ENCODE measurements at places on chromosomes 1 and 21.
A peak's percentile ranks its signal among the peaks of the same experiment; 100 is the strongest.

DNA sequence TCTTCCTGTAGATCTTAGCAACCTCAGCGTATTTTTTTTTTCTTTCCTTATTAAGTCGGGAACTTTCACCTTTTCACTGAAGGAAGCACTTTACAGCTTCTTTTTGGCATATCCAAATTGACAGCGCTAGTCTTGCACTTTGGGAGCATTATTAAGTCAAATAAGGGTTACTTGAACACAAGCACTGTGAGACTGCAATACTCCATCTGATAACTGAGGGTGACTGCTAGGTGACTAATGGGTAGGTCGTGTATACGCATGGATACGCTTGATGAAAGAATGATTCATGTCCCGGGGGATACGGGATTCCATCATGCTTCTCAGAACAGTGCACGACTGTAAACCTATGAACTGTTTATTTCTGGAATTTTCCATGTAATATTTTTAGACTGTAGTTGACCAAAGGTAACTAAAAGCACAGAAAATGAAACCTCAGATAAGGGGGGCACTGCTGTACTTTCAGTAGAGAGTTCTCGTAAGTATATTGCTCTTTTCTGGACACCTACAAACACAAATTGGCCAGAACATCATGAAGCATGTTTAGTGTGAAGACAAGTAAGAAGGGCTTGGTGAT, 364.7 kb downstream of the SMYD3 start:
- no peak for DNase-seq

DNA sequence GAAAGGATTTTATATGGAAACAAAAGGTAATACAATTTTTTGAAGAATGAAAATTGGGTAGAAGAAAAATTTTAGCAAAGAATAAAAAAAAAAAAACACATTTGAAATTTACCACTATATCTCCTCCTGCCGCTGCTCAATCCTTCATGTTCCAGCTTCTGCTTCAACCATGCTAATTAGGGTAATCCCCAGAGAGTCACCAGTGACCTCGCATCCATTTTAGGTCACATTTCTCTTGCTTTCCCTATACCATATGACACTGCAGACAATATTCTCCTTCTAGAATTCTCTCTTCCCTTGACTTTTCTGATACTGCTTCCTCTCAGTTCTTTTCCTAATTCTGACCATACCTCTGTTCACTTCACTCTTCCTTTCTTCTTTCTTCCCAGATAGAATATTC, 237.1 kb downstream of the USH2A start:
- no peak for DNase-seq

DNA sequence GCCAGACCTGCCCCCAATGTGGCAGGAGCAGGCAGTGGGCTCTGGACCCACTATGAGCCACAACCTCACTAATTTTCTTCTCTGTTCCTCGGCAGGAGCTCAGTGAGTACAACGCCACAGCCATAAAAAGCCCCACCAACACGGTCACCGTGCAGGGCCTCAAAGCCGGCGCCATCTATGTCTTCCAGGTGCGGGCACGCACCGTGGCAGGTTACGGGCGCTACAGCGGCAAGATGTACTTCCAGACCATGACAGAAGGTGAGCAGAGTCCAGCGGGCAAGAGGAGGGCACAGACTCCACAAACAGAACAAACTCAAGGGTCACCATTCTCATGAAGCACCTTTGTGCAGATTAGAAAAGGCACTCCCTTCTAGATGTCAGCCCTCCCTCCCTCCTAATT, 79.9 kb downstream of the LACTBL1 start:
- DNase-seq, result no peak

DNA sequence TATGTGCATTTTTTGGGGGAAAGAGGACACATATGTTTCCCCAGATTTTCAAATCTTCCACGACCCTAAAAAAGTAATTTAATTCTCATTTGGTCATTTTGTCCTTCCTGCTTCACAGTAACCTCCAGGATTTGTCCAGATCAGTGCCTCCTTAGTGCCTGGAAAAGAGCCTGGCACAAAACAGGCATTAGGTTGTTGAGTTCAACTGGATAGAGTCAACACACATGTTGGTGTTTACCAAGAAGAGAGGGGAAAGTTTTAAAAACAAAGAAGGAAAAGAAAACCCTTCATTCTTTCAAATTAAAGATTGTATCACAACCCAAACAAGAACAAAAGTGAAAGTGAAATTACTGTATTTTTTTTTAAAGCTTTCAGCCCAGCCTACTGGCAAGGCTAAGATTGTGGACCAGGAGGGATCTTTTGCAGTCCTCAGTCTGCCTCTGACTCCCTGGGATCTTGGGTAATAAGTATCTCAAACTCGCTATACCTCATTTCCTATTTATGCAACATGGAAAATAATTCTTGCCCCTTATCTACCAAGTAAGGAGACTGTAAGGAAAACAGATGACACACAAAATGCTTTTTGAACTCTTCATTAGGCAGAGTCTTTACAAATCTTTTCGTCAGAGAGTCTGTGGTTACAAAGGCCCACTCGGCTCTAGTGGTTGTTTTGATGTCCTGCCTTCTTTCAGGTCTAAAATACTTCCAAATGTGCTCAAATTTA, 57.8 kb downstream of the ZNF281 start:
- DNase-seq, result no peak

DNA sequence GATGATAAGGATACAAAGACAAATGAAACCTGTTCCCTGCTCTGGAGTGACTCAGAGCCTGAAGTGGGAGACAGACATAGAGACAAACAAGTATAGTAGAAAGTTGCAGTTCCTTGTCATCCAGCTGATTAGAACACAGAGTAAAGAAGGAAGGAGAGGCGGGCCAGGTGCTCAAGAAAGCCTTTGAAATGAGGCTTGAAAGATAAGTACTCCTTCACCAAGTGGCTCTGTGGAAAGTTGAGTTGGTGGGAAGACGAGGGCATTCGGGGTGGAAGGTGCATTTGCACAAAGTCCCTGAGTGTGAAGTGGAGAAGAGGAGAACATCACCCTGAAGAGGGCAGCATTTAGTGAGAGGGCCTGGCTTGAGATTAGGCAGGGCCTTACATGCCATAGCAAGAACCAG, 17.0 kb downstream of the MARK1 start:
- DNase-seq, result no peak

DNA sequence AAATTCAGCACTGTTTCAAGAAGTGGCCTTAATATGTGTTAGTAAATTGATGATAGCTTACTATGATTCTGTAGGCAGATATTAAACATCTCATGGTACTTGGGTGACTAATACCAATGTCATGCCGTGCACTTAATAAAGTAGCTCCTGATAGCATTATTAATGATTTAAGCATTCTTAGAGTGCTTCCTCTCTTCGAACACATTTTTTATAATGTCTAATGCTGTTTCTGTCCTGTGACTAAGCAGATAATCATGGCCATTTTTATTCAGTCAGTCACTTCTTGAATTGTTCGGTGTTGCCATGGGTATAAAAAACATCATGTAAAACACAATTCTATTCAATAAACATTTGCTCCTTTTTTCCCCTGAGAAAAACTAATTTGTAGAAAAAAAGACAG, 804.6 kb upstream of the ADGRL4 start:
- no peak for DNase-seq

GRCh38 chr1:235450886-235451483, 53.3 kb downstream of the B3GALNT2 start:
- DNase-seq, result no peak

DNA sequence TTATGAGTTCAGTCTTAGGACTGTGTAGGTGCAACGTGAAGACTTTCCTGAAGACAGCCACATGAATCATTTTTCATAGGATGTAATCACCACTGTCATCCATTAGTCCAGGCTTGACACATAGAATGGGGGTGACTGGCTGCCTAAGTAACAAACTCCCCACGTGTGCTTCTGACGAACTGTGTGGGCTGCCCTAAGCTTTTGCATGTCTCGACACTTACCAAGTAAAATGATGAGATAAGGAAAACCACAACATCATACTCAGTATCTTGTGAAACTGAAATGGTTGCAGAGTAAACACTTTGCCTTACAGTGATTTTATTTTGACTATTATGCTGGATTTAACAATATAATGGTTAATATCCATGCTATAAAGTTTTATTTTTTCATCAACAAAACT, 19.5 kb downstream of the ERG start:
- no peak for DNase-seq

- DNase-seq, result no peak
Observed at GRCh38 chr1:94068999-94069918, 51.7 kb downstream of the ABCA4 start.

GRCh38 chr1:42904434-42904833, 54.2 kb downstream of the SLC2A1 start:
- no peak for DNase-seq

DNA sequence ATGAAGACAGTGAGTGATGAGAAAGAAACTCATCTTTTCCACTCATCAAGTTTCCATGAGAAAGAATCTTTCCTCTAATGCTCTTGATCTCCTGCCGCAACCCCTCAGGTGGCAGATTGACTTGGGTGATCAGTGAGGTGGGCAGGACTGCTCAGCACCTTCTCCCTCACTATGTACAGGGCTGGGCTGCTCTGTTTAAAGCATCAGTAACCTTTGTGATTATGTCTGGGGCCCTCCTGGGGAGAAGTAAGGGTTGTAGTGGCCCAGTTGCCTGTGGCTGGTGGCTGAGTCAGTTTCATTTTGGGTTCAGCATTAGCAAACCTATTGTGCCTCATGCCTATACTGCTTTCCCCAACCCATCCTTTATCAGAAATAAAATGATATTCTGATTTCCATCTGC, 366.0 kb downstream of the TTLL7 start:
- no peak for DNase-seq

- DNase-seq, result no peak
Observed at GRCh38 chr1:241782396-241782795, 65.6 kb upstream of the EXO1 start.

DNA sequence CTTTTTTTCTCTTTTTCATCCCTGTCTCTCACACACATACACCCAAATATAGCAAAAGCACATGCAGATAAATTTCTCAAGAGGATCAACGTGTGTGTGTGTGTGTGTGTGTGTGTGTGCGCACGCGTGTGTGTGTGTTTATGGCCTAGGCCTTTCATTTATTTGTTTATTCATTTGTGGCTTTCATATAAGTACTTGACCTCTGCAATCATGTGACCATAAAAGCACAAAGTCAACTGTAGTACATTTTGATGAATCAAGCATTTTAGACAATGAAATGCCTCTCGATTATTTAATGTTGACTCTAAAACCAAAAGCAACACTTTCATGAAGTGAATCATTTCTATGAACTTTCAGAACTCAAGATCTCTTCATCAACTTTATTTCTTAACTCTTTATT, 194.1 kb upstream of the ADGRL2 start:
- no peak for DNase-seq

- DNase-seq, result peak; percentile 42
Observed at GRCh38 chr1:147700042-147701006, 30.0 kb upstream of the ACP6 start.

DNA sequence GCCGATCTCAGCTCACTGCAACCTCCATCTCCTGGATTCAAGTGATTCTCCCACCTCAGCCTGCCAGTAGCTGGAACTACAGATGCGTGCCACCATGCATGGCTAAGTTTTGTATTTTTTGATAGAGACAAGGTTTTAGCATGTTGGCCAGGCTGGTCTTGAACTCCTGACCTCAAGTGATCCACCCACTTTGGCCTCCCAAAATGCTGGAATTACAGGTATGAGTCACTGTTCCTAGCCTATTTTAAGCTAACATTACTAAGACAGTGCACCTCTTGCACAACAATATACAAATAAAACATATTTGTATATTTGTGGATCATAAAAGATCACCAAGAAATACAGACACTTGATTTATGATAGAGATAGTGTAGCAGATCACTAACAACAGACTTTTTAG, 139.1 kb downstream of the DUSP10 start:
- DNase-seq, result no peak

- no peak for DNase-seq
Observed at GRCh38 chr1:71899881-71900280, 382.5 kb downstream of the NEGR1 start.

- DNase-seq, result no peak
Observed at GRCh38 chr1:89949991-89950624, 44.8 kb upstream of the ZNF326 start.

DNA sequence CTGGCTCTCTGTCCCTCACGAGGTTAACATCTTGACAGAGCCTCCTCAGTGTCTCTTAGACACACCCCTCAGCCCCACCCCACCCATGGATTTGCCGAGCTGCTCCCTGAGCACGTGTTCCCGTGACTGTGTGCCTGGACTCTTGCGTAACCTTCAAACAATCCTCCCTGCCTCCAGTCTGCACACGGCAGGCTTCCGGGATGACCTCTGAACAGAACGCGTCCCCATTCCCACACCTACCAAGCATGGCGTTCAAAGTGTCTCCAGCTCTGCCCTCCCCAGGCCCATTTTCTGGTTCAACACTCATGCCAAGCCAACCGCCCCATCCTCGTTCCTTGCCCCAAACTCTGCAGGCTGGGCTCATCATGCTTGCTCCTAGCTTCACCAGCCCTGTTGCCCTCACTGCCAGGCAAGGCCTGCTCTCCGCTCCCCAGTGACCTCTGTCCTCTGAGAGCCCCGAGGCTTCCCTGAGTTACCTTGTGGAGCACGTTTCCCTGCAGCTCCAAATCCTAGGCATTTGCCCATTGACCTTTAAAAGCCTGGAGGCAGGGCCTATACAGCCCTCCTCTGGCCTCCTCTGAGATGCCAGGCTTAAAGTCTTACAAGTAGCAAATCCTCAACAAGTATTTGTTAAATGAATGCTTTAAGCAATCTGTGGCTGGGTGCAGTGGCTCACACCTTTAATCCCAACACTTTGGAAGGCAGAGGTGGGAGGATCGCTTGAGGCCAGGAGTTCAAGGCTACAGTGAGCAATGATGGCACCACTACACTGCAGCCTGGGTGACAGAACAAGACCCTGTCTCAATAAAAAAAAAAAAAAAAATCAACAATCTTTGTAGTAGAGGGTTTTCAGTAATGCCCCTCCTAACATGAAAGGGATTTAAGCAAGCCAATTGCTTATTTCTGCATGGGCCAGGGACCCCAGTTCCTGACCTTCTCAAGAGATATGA, 5.0 kb downstream of the AGT start:
- DNase-seq, result no peak

GRCh38 chr1:61301824-61302657, 219.7 kb downstream of the NFIA start:
- no peak for DNase-seq

DNA sequence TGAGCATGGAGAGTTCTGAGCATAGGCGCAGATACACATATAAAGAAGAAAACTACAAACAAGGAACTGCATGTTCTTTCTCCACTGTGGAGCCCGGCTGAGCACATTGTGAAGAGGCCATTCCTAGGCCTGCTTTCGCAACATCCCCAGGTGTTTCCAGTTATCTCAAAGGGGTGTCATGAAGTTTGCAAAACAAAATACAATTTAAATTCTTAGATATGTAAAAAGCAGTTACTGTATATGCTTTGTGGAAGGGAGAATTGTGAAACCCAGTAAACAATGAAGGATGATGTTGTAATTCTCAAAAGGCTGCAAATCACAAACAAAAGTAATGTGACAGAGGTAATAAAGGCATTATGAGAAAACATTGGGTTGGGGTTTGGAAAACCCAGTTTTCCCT, 98.6 kb upstream of the ZNF644 start:
- DNase-seq, result no peak

DNA sequence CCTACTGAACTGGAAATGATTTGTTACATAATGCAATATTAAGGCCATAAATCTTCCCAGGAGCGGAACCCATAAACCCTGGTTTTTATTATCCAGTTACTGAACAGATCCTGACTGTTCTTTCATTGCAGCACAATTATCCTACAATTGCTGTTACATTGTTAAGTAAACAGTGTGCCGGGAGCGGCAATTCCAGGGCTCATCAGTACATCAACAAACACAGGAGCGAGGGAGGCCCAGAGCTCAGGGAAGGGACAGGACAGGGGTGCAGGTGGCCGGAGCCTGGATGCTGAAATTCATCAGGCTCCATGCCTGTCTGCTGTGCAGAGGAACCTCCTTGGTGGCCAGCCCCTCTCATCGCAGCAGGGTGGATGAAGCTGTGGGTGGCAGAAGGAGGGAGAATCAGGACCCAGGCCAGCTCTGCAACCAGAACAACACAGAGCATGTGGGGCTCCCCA, 544.7 kb downstream of the NPHP4 start:
- no peak for DNase-seq
